ENCODE measurements at places on chromosomes 4 and X.
A peak's percentile ranks its signal among the peaks of the same experiment; 100 is the strongest.

DNA sequence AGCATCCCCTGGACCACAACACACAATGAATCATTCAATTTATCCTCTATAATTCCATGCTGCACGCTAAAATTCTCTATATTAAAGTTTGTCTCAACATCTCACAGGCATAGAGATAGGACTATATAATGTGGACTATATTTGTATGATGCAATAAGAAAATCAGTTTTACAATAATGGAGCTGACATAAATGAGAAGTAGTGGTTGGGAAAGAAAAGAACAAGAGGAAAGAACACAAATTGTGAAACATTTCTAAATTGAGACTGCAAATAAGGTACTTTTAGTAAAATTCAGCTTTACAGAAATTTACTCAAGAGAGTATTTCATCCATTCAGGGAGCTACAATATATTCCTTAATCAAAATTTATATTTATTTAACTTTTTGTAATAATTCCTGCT is 120.4 kb downstream of the ARAP2 start:
- no peaks in the 10 kb centered on the region for H3K36me3 ChIP-seq
- no peaks in the 10 kb centered on the region for H3K4me1 ChIP-seq
- DNase-seq = no peak
- no peak overlapping the region for H3K27ac ChIP-seq
- no peak overlapping the region for H3K4me3 ChIP-seq

DNA sequence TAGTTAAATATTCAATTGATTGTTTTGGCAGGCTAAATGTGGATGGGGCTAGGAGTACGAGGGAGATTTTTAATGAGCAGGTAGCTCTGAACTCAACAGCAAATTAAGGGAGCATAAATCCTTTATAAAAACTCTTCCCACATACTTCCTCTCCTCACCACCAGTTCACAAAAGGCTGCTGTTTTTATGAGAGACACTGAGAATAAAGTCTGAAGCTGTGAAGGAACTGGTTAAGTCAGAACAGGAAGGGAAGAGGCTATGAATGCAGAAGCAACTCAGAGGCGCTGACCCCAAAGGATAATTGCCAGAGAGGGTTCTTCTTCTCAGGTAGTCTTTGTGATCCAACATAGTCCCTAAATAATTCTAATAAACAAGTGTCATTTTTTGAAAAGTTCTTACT is 406.1 kb downstream of the GPM6A start:
- no peak overlapping the region for H3K4me3 ChIP-seq
- no peaks in the 10 kb centered on the region for H3K36me3 ChIP-seq
- no peaks in the 10 kb centered on the region for H3K4me1 ChIP-seq
- no peak overlapping the region for H3K27ac ChIP-seq
- DNase-seq = no peak

GRCh38 chrX:13000301-13000811 is 25.4 kb downstream of the TMSB4X start:
- no peak overlapping the region for H3K4me3 ChIP-seq
- no peaks in the 10 kb centered on the region for H3K36me3 ChIP-seq
- no peak for DNase-seq
- no peaks in the 10 kb centered on the region for H3K27me3 ChIP-seq

DNA sequence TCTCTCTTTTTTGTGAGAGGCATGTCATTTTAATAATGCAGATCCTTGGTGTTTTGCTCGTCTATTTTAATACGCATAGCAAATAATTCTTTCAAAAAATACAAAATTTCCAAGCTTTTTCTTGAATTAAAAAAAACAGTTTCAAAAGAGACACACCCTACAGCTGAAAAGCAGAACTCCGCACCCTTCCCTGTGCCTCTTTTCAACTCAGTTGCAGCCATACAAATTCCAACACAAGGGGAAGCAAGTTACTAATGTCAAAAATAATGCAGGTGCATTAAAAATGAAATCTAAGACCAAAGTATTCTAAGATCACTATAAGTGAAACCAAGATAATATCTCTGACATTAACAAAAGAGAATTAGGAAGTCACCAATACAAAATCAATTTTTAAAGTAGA is 66.6 kb downstream of the NR3C2 start:
- H3K4me3 ChIP-seq = no peak overlapping the region
- H3K27ac ChIP-seq = peak overlapping the region; percentile 61
- no peaks in the 10 kb centered on the region for H3K36me3 ChIP-seq
- H3K4me1 ChIP-seq = peaks cover 20% of the 10 kb centered on the region

DNA sequence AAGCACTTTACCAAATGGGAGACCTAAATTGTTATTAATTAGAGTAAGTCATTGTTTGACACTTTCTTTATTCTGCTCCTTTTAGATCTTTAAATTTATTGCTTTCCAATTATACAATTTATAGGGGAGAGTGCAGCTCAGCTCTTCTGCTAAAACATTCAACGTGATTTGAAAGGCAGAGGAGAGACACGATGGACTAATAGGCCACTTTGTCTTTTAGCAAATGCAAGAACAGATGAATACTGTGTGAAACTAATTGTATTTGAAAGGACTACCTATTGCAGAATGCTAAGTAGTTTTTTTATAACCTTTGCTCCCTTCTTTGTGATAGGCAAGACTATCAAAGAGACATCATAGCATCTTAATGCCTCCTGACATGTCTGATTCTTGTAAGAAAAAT is 320.4 kb upstream of the KLF3 start:
- H3K4me1 ChIP-seq = no peaks in the 10 kb centered on the region
- no peak overlapping the region for H3K4me3 ChIP-seq
- DNase-seq = no peak
- no peak overlapping the region for H3K27ac ChIP-seq

All from HepG2 (cell line).